ENCODE measurements at places on chromosomes 6 and 20.

GRCh38 chr6:39416728-39417127, 94.2 kb upstream of the KCNK16 start:
- DNase-seq: peak; percentile 98

DNA sequence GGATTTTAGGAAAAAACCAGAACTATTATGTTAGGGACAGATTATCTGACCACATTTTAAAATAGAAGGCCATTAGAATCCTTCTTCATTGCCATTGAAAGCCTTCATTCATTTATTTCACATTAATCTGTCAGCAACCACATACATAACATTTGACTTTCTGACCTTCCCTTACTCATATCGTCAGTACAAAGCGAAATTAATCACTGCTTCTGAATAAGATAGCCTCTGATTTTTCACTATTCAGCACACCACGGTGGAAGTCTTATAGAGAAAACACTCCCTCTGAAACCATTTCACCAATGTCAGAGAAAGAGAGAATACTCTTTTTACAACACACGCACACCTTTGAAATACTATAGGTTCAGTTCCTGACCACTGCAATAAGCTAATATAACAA, 442.5 kb upstream of the ID4 start:
- DNase-seq: no peak

DNA sequence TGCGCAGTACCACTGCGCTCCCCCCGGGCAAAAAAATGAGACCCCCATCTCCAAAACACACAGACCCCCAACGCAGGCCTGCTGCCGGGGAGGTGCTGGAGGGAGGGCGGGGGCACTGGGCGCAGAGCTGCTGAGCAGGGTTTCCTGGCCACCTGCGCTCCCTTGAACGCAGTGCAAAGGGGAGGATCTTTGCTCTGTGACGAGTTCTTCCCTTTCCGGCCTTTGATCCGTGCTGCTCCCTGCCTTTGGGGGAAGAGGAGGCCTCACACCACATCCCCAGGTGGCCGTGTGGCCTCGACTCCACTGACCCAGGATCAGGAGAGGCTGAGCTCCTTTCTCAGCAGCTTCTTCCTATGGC, 8.9 kb upstream of the COL20A1 start:
- no peak for DNase-seq

DNA sequence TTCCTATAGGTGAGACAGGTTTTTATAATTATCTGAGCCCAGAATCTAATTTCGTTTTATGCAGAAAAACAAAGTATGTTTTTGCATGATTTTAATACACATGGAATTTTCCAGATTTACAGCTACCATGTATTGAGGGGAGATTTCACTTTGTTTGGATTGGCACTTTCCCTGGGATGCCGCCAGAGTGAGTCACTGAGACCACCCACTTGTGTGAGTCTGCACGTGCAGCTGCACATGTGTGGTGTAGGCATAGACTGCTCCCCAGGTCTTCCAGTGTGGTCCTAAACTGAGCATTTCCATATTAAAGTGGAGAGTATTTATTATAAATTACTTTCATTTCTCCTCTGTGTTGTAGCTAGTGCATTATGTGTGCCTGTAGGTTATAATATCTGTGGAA, 186.8 kb downstream of the UBE3D start:
- DNase-seq: peak; percentile 78

- peak; percentile 70 for DNase-seq
Measured at GRCh38 chr20:51624157-51624731, 81.7 kb upstream of the NFATC2 start.

DNA sequence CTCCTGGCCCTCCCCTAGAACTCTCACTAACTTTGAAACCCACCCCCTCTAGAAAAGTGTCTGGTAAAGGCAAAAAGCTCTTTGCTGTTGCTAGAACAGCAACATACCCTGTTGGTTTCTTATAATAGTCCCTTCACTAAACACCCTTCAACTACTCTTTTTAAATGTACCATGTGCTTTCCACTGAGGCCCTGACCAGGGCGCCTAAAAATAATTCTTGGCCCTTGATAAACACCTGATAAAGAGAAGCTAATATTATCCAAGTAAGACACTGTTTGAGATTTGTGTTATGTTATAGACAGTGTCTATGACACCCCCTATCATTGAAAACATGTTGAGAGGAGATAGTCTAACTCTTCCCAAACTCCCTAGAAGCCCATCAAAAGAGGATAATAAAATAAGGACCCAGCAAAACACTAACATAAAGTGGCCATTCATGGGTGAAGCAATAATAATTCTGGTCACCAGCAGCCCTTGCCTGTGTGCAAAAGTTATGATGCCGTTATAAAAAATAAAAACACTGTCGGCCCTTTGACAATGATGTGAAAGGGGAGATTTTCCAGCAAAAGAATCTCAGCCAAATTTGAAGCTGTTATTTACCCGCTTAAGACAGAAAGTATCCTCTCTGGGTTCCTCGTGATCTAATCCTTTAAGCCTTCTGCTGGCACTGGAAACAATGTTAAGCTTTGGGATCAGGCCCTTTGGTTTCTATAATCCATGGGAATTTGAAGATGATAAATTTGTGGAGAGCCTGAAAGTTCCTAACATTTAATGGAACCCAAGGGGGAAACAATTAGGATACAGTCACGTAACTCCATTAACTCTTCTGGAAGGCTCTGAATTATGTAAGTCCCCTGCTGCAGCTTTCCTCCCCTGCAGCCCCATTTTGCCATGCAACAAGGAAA, 122.6 kb upstream of the PLCB4 start:
- DNase-seq: no peak

DNA sequence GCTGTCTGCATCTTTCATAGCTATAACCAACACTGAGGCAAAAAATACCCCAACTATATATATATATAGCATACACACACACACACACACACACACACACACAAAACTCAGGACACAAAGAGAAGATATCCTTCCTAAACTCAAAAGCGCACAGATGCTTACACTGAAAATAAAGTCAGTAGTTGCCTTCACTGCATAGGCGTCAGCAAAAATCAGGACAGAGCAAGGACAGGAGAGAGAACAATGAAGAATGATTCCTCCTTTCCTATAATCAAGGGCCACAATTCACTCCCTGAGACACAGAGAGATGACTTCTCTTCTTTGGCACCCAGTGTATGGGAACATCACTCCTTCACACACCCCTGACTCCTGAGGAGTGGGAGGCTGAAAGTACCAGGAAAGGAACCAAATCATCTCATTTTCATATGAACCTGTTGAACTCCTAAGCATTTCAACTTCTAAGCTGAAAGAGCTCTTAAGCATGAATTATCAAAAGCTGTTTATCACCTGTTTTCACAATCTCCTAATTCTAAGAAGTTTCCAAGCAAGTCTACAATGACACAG, 141.4 kb downstream of the HIVEP2 start:
- DNase-seq: no peak

GRCh38 chr6:20197251-20197650, 15.0 kb downstream of the MBOAT1 start:
- DNase-seq: peak; percentile 46

- DNase-seq: no peak
Measured at GRCh38 chr20:56954797-56955196, 311.6 kb downstream of the BMP7 start.

GRCh38 chr6:46794068-46794467, 879 bp downstream of the MEP1A start:
- no peak for DNase-seq

GRCh38 chr6:146666909-146667308, 68.1 kb downstream of the ADGB start:
- DNase-seq: no peak

- no peak for DNase-seq
Measured at GRCh38 chr6:106534564-106534982, 94.7 kb downstream of the RTN4IP1 start.

- DNase-seq: no peak
Measured at GRCh38 chr6:68880050-68880813, 245.2 kb downstream of the ADGRB3 start.

DNA sequence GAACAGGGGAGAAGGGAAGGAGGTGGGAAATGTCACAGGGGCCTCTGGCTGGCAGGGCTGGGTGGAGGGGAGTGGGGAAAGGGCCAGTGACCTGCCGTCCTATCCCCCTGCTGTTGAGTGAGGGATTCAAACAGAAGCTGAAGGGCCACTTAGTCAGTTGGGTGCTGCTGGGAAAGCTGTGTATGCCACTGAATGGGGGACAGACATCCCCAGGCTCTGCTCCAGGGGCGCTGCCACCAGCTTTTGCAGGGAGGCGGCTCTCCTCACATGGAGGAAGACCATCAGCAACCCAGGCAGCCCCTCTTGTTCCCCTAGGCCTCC, 50.0 kb downstream of the MDGA1 start:
- no peak for DNase-seq

DNA sequence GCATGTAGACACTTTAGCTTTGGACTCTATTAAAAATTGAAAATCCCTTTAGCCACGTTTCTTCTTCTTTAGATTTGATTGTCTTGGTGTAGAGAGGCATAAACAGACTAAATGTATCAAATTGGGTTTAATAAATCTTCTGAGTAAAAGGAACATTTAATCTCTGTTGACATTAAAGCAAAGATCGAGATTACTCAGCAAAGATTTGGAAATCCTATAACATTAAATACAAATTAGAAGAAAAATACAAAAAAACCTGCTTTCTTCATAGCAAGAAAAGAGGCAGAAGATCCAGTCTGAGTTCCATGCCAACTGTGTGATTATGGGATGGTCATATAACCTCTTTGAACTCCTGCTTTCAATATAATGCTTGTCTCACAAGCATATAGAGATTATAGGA, 172.3 kb downstream of the GJA1 start:
- no peak for DNase-seq

DNA sequence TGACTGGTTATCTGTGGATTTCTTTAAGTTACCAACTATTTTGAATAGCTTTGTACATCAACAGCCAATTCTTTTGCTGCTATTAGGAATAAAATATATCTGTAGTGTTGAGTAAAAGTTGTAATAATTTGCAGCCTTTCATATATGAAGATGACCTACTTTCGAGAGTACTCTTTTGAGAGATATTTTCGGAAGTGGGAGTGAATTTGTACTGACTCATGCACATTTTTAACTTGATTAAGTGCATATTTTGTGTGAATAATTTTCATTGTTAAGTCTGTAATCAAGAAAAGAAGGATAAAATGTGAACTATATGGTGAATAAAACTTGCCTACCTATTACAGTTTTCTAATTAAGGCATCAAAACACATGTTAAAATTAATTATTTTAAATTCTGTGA, 51.9 kb downstream of the L3MBTL3 start:
- DNase-seq: no peak

- no peak for DNase-seq
Measured at GRCh38 chr6:25606151-25606550, 45.9 kb upstream of the SCGN start.

GRCh38 chr6:26103141-26103769, 16.0 kb downstream of the HFE start:
- DNase-seq: peak; percentile 69

GRCh38 chr6:34589691-34590090, 33.6 kb upstream of the SPDEF start:
- DNase-seq: no peak

DNA sequence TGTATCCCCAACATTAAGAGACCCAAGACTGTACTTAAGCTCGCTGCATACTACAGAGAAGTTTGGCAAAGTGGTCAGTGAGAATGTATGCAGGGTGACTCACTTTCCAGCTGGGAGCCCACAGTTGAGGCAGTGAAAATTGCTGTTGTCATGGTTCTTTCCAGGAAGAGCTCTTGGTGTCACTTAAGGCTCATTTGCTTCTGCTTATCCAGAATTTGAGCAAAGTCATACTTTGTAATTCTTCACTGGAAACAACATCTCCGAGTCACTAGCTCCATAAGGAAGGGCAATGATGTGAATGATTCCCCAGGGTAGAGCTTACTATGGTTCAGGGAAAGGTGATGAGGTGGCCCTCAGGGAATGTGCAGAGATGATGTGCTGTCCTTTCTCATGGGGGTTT, 65.4 kb upstream of the FBXL4 start:
- DNase-seq: peak; percentile 92

DNA sequence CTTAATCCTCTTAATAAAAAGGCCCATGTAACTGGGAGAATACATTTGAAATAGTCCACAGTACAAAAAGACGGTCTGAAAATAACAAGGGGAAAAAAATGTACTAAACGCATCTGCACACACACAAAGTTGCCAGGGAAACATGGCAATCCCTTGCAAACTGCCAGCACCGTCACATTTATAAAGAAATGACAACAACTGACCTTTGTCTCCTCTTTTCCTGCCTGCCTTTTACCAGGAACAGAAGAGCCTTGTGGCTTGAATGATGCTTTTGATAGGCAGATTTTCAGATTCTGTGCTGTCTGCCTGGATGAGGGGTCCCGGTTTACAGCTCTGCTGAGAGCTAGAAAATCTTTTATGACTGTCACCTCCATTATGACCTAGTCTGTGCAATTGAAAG, 308.6 kb upstream of the ZFP64 start:
- DNase-seq: no peak

- no peak for DNase-seq
Measured at GRCh38 chr6:81759782-81760181, 7.3 kb upstream of the TENT5A start.

- no peak for DNase-seq
Measured at GRCh38 chr20:53918949-53919361, 151.4 kb downstream of the BCAS1 start.

- no peak for DNase-seq
Measured at GRCh38 chr6:34813028-34813713, 21.3 kb downstream of the BLTP3A start.

GRCh38 chr6:12386816-12387215, 96.7 kb downstream of the EDN1 start:
- peak; percentile 15 for DNase-seq

DNA sequence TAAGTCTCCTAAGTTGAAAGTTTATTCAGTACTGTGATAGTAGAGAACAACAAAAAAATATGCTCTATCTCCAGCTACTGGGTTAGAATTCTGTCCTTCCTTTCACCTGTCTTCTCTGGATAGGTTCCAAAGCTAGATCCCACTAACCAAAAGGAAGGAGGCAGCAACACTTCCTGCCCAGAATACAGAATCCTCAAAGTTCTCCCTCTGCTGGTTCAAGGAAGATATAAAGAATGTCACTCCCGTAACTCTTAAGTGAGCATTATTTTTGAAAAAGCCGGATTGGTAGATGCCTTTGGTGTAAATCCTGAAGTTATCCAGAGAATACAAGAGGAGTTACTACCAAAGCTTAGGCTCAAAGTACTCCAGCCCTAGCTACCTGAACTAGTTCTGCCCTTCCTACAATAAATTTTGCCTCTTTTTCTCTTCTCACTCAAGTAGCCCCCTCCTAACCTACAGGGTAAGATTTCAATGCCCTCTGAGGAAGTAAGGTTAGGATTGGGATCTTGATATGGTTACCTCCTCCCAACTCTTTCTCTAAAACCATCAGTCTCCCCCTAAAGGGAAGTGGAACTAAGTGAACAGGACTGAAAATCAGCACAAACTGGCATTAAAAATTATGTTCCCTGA, 26.0 kb upstream of the CRIP3 start:
- peak; percentile 68 for DNase-seq

DNA sequence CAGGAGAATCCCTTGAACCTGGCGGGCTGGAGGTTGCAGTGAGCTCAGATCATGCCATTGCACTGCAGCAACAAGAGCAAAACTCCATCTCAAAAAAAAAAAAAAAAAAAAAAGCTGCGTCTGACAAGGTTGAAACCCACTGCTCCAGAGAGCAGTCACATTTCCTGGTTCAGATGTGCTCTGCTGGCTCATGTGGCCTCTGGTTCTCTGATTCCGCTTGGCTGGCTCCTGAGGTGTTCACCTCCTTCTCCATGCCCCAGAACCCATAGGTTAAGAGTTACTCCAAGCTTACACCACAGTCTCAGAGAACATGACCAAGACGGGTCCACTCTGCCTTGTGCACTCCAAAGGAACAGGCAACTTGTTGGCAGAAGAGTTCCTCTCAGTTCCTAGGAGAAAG, 8.8 kb upstream of the CNR1 start:
- DNase-seq: no peak

GRCh38 chr20:32968478-32969241, 35.6 kb downstream of the SUN5 start:
- DNase-seq: no peak

GRCh38 chr6:162649271-162649670, 78.3 kb downstream of the PRKN start:
- DNase-seq: no peak

All from EL (cell line).